ENCODE measurements at places on chromosomes 11 and 22.
A peak's percentile ranks its signal among the peaks of the same experiment; 100 is the strongest.

DNA sequence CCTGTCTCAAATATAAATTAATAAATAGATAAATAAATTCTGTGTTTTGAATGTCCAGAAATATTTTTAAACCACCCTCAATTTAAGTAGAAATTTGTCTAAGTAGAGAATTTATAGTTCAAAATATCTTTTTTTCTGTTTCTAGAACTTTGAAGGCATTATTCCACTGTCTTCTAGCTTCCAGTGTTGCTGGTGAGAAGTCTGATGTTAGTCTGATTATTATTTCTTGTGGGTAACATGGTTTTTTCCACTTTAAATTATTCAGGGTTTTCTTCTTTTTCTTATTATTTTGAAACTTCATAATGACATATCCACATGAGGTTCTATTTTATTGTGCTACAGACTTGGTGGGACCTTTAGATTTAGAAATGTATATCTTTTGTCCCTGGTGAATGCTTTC is 46.4 kb upstream of the HEPHL1 start:
- no peak for DNase-seq

GRCh38 chr22:43955883-43956782 is 891 bp downstream of the SAMM50 start:
- DNase-seq: no peak

DNA sequence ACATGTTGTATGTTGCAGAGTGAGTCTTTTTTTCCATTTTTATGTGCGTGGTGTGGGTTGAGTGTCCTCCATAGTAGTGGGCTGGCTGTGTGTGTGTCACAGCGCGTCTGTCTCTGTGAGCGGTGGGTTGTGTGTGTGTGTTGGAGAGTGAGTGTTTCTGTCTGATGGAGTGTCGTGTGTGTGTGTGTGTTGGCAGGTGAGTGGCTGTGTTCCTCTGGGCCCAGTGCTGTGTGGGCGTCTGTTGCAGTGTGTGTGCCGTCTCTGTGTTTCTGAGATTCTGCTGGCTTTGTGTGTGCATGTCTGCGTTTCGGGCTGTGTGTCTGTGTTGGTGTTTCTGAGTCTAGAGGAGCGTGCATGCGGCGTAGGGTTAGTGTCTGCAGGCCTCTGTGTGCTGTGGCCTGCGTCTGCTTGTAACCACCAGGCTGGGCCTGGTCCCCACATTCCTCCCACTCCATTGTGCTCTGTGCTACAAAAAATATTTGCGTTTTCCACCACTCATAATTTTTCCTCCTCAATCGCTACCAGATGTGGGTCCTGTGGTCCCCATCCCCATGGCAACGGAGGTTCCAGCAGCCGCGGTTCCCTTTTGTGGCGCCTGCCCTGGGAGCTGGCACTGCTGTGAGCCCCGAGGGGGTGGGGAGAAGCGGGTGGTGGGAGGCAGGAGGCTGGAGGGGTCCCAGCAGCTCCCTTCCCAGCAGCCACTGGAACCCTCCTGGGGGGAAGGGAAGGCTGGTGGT is 15.2 kb downstream of the SCARF2 start:
- DNase-seq: no peak

GRCh38 chr11:10876158-10876557 is 18.3 kb upstream of the ZBED5 start:
- DNase-seq: no peak

DNA sequence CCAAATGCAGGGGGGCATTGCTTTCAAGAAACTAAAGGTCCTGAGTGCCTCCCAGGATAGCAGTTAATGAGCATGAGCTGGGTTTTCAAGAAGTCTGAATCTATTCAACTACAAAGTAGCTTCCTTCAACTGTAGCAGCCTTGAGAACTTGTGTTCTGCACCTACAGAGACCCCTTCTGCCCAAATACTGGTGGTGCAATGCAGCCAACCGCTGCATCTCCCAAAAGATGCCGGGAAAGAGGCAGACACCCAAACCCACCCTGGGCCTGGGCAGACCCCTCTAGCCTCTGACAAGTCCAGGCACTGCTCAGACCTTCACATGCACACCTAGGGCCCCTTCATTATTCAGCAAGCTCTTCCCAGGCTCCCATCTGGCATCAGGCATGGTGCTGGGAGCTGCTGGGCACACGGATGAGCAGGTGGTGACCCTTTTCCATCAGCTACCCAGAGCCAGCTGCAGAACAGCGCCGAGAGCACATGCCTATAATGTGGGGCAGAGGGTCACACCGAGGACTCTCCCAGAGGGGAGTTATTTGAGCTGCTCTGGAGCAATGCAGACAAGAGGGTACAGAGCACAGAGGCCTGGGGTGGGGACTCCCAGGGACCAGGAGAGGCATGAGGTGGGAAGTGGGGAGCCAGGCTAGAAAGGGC is 44.9 kb upstream of the ETS1 start:
- peak; percentile 51 for DNase-seq

- DNase-seq: no peak
These were observed 541.9 kb upstream of the CCDC90B start for GRCh38 chr11:83827940-83828554.

DNA sequence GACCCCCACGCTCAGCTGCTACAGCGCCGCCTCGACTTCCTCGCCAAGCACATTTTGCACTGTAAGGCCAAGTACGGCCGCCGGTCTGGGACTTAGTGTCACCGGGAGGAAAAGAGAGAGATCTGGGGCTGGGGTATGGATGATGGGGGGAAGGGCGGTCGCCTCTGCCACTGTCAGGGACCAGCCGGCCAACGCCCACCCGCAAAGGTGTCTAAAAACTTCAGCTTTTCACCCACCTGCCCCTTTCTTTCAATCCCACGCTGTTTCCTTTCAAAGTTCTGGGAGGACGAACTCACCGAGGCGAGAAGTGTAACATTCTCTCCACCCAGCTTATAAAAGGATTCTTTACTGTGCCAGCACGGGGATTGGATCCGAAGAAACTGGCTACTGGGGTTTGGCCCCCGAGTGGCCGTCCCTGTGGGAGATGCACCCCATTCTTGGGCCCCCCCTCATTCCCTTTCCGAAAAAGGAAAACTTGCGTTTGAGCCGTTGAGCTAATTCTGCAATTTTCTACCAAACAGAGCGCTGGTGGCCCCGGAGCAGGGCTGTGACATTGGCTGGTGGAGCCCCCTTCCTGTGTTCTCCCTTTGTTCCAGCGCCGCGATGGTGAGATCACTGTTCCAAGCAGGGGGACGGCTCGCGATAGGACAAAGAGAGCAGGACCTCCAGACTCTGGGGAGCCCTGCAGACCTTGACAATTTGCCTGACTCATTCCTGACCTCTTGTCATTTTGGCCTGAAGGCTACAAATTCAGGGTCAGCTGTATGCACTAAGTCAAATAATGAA is 1.8 kb downstream of the FJX1 start:
- DNase-seq: no peak

GRCh38 chr22:23217171-23218052 is 37.1 kb downstream of the BCR start:
- no peak for DNase-seq

- DNase-seq: no peak
These were observed 4.2 kb upstream of the HBD start for GRCh38 chr11:5238486-5238885.

DNA sequence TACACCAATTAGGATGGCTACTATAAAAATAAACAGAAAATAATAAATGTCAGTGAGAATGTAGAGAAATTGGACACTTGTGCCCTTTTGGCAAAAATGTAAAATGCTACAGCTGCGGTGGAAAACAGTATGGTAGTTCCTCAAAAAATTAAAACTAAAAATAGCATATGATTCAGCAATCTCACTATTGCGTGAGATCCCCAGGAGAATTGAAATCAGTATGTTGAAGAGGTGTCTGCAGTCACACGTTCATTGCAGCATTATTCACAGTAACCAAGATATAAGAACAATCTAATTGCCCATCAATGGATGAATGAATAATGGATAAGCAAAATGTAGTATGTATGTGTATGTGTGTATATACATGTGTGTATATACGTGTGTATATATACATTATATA is 6.8 kb downstream of the OR52N2 start:
- no peak for DNase-seq

GRCh38 chr11:12602421-12602820 is 71.8 kb upstream of the TEAD1 start:
- DNase-seq: no peak

- no peak for DNase-seq
These were observed 569.5 kb downstream of the METTL15 start for GRCh38 chr11:28677721-28678120.

DNA sequence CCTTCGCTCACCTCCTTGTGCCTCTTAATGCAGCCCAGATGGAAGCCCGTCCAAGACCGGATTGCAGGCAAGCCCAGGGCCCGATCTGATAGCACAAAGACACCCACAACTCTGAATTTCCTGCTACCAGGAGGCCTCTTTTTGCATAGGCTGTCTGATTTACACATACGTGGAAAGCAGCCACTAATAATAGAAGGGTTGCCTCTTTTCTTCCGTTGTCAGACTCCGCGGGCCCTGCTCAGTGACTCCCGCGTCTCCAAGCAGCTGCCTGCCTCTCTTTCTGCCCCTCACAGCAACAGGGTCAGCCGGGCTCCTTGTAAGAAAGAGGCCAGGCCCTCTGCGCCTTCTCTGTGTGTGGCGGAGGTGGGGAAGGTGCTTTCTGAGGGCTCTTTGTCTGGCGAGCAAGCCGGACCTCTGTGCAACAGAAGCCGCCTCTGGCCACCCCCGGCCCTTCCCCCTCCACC is 26.7 kb downstream of the FLI1 start:
- DNase-seq: peak; percentile 54

DNA sequence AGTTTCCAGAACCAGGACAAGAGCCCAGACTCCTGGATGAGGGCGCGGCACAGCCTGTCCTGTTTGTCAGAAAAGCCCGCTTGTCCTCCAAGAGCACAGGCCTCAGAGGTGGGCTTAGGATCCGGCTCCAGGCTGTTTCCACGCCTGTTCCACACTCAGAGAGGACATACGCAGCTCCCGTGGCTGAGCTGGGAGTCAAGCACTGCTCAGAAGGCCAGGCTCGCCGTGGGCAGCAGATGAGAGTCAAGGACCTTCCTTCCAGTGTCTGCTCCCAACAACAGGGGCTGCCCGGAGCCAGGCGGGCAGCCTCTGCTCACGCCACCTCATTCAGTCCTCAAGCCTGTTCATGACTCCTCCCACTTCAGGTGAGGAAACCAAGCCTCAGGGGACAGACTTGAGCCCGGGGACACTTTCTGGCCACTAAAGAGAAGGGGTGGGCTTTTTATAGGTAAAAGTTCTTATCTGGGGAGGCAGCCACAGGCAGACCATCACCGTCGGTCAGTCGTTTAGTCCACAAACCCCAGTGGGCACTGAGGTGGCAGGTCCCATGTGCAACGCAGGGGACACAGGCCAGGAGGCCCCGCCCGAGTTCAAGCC is 3.8 kb downstream of the CYB5R3 start:
- DNase-seq: no peak

GRCh38 chr11:9681583-9682372 is 17.9 kb downstream of the SWAP70 start:
- DNase-seq: no peak

- no peak for DNase-seq
These were observed 17.7 kb downstream of the ZC3H12C start for GRCh38 chr11:110110854-110111253.

- no peak for DNase-seq
These were observed 91.9 kb upstream of the NTM start for GRCh38 chr11:131278472-131278871.

DNA sequence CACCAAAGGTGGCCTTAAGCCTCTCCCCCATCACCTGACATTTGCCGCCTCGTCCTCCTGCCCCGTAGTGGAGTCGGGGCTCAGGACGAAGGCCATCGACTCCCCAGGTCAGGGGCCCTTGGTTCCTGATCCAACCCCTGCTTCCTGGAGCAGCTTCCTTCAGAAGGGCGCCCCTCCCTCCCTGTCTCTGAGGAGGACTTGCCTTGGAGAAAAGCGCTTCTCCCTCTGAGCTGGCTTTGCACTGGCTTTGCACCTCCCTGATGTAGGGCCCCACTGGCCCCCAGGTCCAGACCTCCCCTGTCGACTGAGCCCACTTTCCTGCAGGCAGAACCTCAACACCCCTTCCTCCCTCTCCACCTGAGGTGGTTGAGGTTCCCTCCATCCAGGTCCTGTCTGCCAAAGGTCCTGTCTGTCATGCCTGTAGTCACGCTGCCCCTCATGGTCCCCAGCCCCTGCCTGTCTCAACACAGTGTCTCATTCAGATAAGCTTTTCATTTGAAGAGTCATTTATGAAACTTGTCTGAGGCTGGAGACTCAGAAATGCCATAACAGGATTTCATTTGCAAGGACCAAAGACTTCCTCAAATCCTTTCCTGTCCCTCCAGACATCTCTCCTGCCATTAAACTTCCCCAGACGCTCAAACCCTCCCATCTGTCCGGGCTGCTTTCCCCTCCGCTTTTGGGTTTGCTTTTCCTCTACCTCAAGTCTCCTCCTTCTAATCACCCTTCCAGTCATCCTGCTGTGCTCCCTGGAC is 78.4 kb downstream of the MYO7A start:
- DNase-seq: no peak

GRCh38 chr11:44689265-44689664 is 37.5 kb upstream of the TSPAN18 start:
- DNase-seq: no peak

DNA sequence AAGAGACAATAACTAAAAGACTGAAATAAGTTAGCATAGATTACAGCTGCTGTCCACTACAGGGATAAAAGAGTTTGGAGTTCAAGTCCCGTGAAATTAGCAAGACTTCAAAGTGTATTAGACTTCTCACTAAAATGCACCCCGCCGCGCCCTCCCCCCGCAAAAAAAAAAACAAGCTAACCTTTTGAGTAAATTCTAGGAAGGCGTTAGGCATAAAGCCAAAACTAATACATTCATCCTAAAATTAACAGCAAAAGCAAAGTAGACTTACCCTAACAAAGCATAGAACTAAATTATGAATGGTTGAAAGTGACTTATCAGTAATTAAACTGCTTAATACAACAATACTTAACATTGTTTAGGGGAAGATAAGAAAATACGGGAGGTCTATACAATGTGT is 581.0 kb upstream of the CHORDC1 start:
- no peak for DNase-seq

DNA sequence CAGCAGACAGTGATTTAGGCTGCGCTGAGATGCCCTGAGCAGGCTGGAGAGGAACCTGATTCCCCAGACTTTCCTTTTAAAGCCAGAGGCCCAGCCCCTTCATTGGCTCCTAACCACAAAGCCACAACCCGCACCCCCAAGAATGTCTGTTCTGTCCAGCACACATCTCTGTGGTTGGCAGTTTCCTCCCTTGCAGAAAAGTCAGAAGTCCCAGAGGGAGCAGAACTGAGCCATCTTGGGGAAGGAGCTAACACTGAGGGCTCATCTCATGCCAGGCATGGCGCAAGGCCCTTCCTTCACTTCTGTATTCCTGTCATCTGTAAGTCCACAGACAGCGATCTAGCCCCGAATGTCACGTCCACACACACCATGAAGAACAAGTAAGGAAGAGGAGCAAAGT is 97.1 kb upstream of the SYT13 start:
- DNase-seq: no peak

DNA sequence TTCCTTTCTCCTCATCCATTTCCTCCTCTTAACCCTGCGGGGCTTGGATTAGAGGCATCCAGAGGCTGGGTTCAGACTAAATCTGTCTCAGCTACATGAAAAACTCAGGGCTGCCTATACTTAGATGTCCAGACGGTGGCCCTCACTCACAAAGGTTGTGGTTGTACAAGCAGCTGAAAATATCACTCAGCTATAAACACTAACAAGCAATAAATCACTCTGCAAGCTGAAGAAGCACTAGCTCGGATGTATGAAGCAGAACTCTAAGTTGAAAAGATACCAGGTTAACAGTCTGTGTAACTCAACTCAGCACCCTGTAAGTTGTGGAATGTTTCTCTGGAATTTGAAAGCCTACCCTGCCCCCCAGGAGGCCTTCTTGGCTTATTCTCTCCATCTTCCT is 82.9 kb downstream of the EXT2 start:
- no peak for DNase-seq
